ENCODE measurements at places on chromosomes 1 and 21. TPM values are rescaled to one million over a fixed set of nuclear protein-coding genes. Genes with fewer than 3 reads are reported as not detected.
A peak's percentile ranks its signal among the peaks of the same experiment; 100 is the strongest.

Gene SPRR2E
- polyA plus RNA-seq = not detected

Gene S100A3
- not detected for polyA plus RNA-seq

DNA sequence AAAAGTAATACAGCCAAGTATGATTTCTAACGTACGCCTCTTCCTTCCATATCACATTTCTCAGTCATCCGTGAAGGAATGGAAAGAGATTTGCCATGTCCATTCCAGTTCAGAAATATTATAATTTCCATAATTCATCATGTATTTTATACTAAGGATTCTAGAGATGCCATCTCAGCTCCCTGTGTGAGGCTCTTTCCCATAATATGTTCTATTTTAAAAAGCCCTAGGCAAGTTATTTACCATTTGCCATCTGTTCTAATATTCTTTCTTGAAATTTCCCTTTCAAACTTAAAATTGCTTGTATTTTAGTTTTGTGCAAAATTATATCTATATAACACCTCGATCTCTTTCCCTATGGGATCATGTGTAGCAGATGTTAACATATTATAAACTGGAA lies 106.7 kb downstream of the FMN2 start:
- no peaks in the 10 kb centered on the region for H3K4me1 ChIP-seq
- no peaks in the 10 kb centered on the region for H3K36me3 ChIP-seq
- DNase-seq = no peak
- H3K4me3 ChIP-seq = no peak overlapping the region

DNA sequence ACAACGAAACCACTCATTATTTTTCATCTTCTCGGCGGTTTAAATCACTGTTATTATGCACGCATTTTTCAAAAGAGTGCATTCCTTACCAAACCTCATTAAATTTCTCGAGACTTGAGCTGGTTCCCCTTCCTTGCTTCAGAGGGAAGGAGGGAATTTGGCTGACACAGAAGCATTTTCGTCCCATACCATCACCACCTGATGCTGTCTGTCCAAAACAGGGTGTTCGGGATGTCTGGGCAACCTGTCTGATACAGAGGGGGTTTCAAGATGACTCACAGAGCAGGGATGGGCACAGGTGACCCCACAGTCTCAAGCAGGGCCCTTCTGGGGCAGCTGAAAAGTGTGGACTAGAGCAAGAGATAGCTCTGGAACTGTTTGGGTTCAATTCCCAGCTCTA lies 12.3 kb upstream of the RCC2 start:
- no peak overlapping the region for H3K27ac ChIP-seq
- H3K4me3 ChIP-seq = no peak overlapping the region
- no peak for DNase-seq
- no peaks in the 10 kb centered on the region for H3K27me3 ChIP-seq
- no peaks in the 10 kb centered on the region for H3K36me3 ChIP-seq

- no peak overlapping the region for H3K27ac ChIP-seq
- no peak overlapping the region for H3K4me3 ChIP-seq
- H3K4me1 ChIP-seq = no peaks in the 10 kb centered on the region
- no peaks in the 10 kb centered on the region for H3K36me3 ChIP-seq
These were observed 10.2 kb upstream of the NKAIN1 start for GRCh38 chr1:31249854-31250253.

DNA sequence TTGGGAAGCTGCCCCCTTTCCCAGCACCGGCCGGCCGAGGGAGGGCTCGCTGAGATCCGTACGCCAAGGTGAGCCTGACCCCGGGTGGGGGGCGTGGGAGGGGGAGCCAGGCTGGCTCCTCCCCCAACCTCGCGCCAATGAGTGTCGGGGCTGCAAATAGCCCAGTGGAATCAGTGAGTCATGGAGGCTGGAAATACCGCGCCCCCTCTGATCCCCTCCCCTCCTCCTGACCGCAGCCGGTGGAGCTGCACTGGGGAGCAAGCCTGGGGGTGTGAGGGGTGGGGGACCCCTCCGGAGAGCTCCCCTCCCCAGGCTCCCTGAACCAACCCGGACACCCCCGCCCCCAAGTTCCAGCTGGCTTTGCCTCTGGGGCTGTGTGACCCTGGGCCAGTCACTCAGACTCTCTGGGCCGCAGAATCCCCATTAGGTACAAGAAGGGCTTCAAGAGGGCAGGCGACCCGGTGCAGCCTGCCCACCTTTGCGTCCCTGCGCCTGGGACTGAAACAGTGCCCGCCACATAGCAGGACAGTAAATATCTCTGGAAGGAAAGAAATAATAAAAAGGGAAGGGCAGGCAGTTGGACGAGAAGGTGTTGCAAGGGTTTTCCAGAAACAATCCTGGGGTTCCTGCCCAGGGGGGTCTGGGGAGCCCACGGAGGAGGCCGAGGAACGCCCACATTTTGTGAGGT lies 4.5 kb downstream of the HSPB7 start:
- peak overlapping the region; percentile 41 for H3K4me3 ChIP-seq
- H3K36me3 ChIP-seq = no peaks in the 10 kb centered on the region
- DNase-seq = no peak
- H3K27me3 ChIP-seq = no peaks in the 10 kb centered on the region
- H3K4me1 ChIP-seq = no peaks in the 10 kb centered on the region
- peak overlapping the region; percentile 58 for H3K27ac ChIP-seq

- H3K4me1 ChIP-seq = no peaks in the 10 kb centered on the region
- H3K36me3 ChIP-seq = no peaks in the 10 kb centered on the region
- H3K27me3 ChIP-seq = no peaks in the 10 kb centered on the region
- DNase-seq = no peak
These were observed 11.9 kb downstream of the STX6 start for GRCh38 chr1:181010789-181011188.

Gene TNNI3K
- 0.10 TPM for polyA plus RNA-seq

- H3K4me3 ChIP-seq = no peak overlapping the region
- no peaks in the 10 kb centered on the region for H3K4me1 ChIP-seq
- no peaks in the 10 kb centered on the region for H3K27me3 ChIP-seq
- H3K36me3 ChIP-seq = no peaks in the 10 kb centered on the region
- H3K27ac ChIP-seq = no peak overlapping the region
These were observed 6.3 kb downstream of the MORN1 start for GRCh38 chr1:2384941-2385481.

- no peak for DNase-seq
- no peaks in the 10 kb centered on the region for H3K27me3 ChIP-seq
- H3K4me1 ChIP-seq = no peaks in the 10 kb centered on the region
These were observed 12.9 kb downstream of the DESI2 start for GRCh38 chr1:244665771-244666217.

DNA sequence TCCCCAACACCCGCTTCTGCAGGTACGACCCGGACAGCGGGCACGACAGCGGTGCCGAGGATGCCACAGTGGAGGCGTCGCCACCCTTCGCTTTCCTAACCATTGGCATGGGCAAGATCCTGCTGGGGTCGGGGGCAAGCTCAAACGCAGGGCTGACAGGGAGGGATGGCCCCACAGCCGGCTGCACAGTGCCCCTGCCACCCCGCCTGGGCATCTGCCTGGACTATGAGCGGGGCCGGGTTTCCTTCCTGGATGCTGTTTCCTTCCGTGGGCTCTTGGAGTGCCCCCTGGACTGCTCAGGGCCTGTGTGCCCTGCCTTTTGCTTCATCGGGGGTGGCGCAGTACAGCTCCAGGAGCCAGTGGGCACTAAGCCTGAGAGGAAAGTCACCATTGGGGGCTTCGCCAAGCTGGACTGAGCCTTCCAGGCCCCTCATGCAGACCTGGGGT lies 10.1 kb downstream of the TRIM46 start:
- no peaks in the 10 kb centered on the region for H3K27me3 ChIP-seq
- no peak for DNase-seq
- H3K27ac ChIP-seq = no peak overlapping the region
- H3K4me1 ChIP-seq = no peaks in the 10 kb centered on the region
- H3K36me3 ChIP-seq = no peaks in the 10 kb centered on the region
- no peak overlapping the region for H3K4me3 ChIP-seq

Gene SPAG17
- polyA plus RNA-seq = not detected

Gene CLDN17
- not detected for polyA plus RNA-seq

DNA sequence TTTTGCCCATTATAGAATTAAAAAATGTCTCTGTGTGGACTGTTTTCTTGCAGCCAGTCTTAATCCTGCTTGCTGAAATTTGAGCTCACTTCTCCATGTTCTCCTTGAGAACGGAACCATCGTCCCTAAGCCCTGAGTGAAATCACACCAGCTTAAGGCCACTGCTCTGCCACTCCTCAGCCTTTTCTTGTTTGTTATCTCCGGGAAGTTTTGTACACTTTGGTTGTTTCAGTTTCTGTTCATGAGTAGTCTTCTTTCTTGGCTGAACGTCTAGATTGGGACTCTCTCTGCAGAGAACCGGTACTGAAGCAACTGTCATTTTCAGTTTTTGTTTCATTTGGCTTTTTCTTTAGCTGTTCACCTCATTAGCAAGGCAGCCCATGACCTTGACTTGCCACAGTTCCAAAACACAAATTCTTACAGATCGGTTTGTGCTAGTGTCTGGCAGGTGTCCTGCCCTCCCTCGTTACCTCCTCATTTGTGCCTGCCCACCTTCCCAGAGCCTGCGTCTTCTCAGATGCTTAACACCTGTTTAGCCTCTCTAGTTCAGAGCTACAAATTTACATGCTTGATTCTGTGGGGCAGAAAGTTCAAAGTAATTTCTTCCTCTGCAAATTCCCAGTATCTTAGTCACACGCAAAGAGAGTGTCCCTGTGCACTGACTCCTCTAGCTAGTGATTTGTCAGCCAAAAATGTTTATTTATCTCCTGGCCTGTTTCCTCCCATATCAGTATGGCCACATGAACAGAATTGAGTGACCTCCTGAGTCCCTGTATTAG lies 12.4 kb downstream of the PSEN2 start:
- peaks cover 3% of the 10 kb centered on the region for H3K4me1 ChIP-seq
- H3K27me3 ChIP-seq = no peaks in the 10 kb centered on the region
- H3K27ac ChIP-seq = peak overlapping the region; percentile 87
- H3K4me3 ChIP-seq = peak overlapping the region; percentile 63
- H3K36me3 ChIP-seq = no peaks in the 10 kb centered on the region
- no peak for DNase-seq

DNA sequence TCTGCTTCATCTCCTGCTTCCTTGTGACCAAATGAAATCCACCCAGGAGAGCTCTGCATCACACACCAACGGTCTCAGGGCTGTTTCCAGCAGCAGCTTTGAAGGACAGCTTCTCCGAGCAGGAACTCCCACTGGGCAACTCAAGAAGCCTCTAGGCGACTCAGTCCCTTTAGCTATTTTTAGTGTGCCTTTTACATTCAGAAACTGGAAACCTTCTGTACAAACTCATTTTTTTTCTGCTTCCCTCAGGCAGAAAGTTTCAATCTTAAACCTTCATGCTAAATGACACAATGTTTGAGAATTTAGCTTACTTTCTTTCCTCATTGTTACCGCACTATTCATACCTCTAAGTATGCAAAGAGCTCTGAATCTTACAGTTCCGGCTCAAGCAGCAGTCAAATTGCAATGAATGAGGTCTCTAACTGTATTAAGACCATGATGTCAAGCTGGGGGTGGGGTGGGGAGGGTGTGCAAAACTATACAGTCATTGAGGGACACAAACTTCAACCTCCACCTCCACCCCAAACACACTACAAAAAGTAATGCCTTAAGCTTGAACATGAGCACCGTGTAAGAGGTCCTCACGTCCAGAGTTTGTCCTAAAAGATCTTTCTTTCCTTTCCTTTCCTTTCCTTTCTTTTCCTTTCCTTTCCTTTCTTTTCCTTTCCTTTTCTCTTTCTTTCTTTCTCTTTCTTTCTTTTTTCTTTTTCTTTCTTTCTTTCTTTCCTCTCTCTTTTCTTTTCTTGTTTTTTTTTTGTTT lies 16.4 kb upstream of the TARBP1 start:
- H3K36me3 ChIP-seq = no peaks in the 10 kb centered on the region
- DNase-seq = no peak
- peaks cover 21% of the 10 kb centered on the region for H3K4me1 ChIP-seq
- no peak overlapping the region for H3K27ac ChIP-seq

- no peaks in the 10 kb centered on the region for H3K36me3 ChIP-seq
- H3K4me3 ChIP-seq = no peak overlapping the region
- DNase-seq = no peak
- H3K4me1 ChIP-seq = peaks cover 12% of the 10 kb centered on the region
- H3K27me3 ChIP-seq = no peaks in the 10 kb centered on the region
These were observed 54.7 kb downstream of the STUM start for GRCh38 chr1:226603022-226603857.

DNA sequence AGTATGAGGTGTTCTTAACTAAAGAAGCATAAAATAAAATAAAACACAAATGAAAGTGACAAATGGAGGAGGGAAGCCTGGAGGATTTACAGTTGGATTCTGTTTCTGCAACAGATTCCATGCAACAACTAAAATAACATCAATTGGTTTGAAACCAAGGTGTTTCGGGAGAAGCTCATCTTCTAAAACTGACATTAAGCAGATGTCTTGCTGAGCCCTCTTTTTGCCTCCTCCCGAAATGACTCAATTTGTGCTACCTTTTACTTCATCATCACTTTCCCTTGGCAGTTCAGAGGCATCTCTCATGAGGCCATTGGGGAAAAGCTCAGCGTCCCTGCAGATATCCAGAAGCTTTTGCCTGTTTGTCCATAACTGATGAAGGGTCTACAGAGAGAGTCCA lies 121.6 kb upstream of the ADAR start:
- no peak overlapping the region for H3K4me3 ChIP-seq
- no peaks in the 10 kb centered on the region for H3K27me3 ChIP-seq
- DNase-seq = no peak
- no peaks in the 10 kb centered on the region for H3K4me1 ChIP-seq

Gene IL24
- not detected for polyA plus RNA-seq

DNA sequence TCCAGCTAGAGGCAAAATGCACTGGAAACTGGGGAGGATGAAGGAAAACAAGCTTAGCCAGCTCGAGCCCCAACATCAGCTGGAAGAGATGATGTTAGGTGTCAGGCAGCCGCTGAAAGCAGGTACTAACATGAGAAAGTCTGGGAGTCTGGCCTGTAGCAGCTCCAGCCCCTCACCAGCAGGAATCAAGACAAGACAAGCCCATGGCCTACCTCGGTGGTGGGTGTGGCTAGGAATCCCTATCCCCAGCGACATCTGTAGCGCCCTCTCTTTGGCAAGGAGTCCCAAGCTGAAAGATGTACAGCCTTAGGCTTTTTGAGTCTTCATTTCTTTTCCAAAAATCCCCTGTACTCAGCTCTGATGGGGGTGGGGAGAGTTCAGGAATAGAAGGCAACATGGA lies 2.6 kb downstream of the DLGAP3 start:
- peaks cover 33% of the 10 kb centered on the region for H3K27me3 ChIP-seq
- H3K27ac ChIP-seq = no peak overlapping the region
- no peaks in the 10 kb centered on the region for H3K36me3 ChIP-seq
- H3K4me1 ChIP-seq = peaks cover 7% of the 10 kb centered on the region
- no peak overlapping the region for H3K4me3 ChIP-seq

Gene ST6GALNAC5
- polyA plus RNA-seq = 0.09 TPM

DNA sequence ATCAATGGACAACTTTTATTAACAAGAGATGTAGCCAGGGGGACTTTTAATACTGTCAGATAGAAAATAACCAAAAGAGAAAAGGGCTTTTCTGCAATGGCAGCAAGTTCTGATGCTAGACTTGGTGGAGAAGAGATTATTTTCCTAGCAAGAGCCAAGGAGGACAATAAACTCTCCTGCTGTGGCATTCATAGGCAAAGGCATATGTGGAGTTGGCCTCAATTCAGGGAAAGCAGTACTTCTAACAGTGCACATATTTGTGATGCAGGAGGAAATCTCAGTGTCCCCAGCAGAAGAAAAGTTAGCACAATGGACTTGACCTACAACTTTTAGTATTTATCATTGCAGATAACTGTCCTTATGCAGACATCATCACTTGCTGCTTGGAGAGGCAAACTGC lies 75.1 kb upstream of the GRIK1 start:
- no peak for DNase-seq
- no peaks in the 10 kb centered on the region for H3K36me3 ChIP-seq
- no peaks in the 10 kb centered on the region for H3K4me1 ChIP-seq
- H3K27me3 ChIP-seq = no peaks in the 10 kb centered on the region
- H3K4me3 ChIP-seq = no peak overlapping the region
- no peak overlapping the region for H3K27ac ChIP-seq

Data from liver (tissue), 10 donors.